Fibroblast of skin of abdomen (primary cell): ENCODE measurements at places on chromosomes 5 and 9.
A peak's percentile ranks its signal among the peaks of the same experiment; 100 is the strongest.

DNA sequence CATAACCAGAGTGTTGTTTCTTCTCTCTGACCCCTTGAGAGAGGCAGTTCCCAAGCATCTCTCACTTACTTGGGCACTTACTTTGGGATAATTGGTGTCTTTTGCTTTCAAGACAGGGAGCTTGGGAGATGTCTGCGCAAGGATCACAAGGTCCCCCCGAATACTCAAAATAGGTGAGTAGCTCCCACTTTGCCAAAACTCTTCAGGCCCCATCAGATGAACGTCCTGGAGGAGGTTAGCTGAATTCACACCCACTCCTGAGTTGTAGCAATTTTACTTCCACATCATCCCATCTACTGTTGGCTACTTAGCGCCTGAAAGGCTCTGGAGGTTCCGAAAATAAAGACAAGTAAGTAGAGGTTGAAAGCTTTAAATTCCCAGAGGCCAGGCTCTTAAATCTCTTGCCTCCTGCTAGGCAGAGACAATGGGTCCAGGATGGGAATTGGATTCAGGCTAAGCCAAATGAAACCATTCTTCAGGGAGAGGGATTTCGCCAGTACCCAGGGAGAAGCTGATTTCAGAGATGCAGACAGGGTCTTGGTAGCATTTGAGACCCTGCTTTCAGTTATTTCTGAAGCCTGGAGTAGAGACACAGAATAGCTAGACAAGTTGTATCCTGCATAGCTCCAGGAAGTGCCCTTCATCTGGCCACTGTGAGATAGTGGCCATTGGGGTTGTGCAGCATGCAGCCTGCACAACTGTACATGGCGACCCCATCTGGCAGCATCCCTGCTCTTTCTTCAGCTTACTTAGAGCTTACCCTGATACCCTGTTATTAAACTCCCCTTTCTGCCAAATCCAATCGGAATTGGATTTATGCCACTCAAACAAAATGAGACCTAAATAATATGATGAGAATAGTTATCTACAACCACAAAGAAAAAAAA is 60.1 kb downstream of the BOD1 start:
- no peak for DNase-seq

DNA sequence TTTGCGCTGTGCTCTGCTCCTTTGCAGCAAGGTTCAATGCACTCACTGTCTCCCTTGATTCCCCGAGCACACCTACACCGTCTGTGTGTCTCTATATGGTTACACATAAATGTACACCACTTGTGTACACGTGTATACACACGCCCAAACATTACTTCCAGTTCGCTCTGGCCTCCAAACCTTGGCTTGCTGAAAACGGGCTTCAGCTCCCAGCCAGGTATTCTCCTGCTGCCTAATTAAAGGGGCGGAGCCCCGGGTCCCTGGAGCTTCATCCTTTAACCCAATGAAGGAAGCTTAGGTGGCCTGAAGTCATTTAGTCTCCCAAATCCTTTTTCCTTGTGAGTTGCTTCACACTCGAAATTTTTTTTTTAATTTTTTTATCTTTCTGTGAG is 4.6 kb downstream of the ISL1 start:
- no peak for DNase-seq

DNA sequence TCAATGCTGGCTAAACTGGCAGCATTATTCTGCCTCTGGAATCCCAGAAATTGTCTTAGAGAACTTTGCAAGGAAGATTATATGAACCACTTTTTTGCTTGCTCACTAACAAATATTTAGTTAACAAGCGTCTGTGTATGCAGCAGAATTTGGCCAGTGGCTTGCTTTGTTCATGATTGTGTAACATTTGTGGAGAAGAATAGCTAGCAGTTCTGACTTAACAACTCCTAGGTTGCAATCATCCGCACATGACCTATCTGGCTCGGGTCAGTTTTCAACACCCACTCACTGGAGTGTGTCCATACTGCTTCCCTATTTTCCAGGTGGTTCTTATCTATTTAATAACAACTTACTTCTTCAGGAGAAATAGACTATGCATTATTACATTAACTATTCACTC is 98.5 kb downstream of the SNX18 start:
- peak; percentile 53 for DNase-seq

DNA sequence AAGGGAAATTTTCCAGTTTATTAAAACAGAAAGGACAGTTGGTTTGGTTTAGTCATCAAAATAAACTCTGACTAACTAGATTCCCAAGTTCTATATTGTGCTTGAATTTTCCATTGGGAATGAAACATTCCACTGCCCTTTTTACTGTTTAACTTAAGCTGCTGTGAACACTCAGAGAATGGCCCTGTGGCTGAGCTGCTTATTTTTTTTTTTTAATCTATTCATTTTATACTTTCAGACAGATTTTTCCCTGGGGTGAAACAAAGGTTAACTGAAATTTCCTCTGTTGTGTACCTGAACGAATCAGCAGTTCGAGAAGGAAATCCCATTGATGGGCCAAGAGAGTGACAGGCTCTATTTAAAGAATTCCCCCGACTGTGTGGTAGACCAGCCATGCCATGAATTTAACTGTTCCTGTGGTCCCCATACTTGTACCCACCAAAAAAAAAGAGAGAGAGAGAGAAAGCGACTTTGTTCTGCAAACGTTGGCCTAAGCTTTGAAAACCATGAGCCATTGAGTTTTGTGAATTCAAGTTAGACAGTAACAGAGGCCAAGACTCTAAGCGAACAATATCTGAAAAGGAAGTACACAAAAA is 138.7 kb upstream of the GRHPR start:
- peak; percentile 69 for DNase-seq

- DNase-seq: no peak
Measured at GRCh38 chr9:7977586-7977985, 178.0 kb upstream of the DMAC1 start.

- no peak for DNase-seq
Measured at GRCh38 chr5:97229688-97230285, 46.7 kb upstream of the RIOK2 start.

GRCh38 chr9:4548811-4549725 is 58.8 kb downstream of the SLC1A1 start:
- peak; percentile 8 for DNase-seq

GRCh38 chr5:42745426-42745825 is 11.2 kb upstream of the CCDC152 start:
- DNase-seq: no peak

- peak; percentile 55 for DNase-seq
Measured at GRCh38 chr9:87337335-87338087, 160.2 kb upstream of the DAPK1 start.

GRCh38 chr9:92600462-92601261 is 64.9 kb upstream of the ECM2 start:
- DNase-seq: peak; percentile 45

DNA sequence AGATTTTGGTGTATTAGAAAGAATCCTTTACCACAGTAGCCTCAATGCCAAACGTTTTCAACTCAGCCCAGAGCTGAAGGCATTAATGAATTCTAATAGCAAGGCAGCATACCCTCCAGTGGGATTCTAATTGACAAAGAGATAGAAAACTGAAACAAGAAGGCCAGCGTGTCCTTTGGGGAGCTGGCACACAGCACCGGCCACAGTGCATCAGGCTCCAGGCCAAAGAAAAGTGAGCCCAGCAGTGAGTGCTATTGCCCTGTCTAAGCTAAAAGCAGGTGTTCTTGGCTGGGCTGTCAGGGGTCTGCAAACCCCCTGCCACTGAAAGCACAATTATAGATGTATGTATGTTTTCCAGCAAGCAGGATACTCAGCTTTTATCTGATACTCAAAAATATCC is 40.4 kb downstream of the PPIC start:
- no peak for DNase-seq

GRCh38 chr5:7690557-7690956 is 160.4 kb downstream of the CFAP90 start:
- no peak for DNase-seq

DNA sequence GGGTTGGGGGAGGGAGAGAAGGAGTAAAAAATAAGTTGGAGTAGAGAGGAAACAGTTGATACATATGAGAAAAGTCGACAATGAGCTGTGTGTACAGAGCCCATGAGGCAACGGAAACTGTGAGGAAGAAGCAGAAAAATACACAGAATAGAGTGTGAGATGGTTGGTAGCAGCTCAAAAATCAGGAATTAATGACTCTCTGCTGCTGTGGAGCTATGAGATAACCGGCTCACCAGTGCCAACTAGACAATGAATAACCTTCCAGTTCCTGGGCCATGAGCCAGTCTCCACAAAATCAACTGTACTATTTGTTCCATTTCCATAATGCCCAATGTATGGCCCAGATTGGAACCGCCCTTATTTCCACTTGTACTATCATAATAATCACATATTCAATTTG is 53.1 kb upstream of the NREP start:
- DNase-seq: no peak

DNA sequence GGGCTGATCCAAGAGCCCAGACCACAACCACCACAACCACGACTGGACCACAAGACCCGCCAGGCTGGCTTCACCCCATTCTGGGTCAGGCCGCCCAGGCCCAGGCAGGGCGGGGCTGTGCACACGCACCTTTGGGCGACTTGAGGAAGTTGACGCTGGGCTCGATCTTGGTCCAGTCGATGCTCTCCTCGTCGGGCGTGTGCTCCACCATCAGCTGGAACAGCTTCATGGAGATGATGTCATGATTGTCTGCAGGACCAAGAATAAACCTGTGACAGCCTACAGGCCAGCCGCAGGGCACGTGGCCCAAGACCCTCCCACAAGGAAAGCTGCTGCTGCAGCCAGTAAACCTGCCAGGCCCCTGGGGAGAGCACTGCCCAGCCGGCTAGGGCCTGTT is 17.3 kb downstream of the LMAN2 start:
- DNase-seq: no peak

GRCh38 chr9:85430659-85431338 is 311.0 kb downstream of the AGTPBP1 start:
- DNase-seq: no peak

- DNase-seq: no peak
Measured at GRCh38 chr5:13910201-13910600, 34.3 kb downstream of the DNAH5 start.

- no peak for DNase-seq
Measured at GRCh38 chr5:66976108-66976507, 220.5 kb downstream of the CD180 start.

GRCh38 chr5:17785774-17786173 is 151.5 kb downstream of the TAF11L14 start:
- DNase-seq: no peak

GRCh38 chr9:26870292-26870691 is 22.3 kb downstream of the CAAP1 start:
- DNase-seq: peak; percentile 5

DNA sequence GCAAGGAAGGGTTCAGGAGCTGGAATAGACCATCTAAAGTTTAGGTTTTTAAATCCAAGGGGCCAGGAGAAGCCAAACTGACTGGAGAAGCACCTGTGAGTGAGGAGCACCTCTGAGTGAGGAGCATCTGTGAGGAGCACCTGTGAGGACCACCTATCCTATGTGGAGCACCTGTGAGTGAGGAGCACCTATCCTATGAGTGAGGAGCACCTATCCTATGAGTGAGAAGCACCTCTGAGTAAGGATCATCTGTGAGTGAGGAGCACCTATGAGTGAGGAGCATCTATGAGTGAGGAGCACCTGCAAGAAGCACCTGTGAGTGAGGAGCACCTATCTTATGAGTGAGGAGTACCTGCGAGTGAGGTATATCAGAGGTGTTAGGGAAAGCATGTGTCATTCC is 8.0 kb upstream of the OR1Q1 start:
- no peak for DNase-seq

DNA sequence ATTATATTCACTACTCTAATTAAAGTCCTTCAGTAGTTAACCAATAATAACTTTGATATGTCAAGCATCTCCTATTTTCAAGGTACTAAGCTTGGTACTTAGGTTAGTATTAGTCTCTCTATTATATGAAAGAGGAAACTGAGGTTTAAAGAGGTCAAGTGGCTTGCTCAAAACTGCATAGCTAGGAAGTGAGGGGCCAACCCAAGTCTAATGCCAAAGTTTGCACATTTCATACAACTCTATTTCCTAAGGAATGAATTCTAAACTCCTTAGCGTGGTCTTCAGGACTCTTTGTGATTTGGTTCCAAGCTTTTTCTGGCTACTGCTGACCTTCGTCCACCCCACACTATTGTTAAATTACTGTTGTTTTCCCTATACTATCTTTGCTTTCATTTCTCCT is 9.9 kb upstream of the SHOC1 start:
- DNase-seq: no peak

DNA sequence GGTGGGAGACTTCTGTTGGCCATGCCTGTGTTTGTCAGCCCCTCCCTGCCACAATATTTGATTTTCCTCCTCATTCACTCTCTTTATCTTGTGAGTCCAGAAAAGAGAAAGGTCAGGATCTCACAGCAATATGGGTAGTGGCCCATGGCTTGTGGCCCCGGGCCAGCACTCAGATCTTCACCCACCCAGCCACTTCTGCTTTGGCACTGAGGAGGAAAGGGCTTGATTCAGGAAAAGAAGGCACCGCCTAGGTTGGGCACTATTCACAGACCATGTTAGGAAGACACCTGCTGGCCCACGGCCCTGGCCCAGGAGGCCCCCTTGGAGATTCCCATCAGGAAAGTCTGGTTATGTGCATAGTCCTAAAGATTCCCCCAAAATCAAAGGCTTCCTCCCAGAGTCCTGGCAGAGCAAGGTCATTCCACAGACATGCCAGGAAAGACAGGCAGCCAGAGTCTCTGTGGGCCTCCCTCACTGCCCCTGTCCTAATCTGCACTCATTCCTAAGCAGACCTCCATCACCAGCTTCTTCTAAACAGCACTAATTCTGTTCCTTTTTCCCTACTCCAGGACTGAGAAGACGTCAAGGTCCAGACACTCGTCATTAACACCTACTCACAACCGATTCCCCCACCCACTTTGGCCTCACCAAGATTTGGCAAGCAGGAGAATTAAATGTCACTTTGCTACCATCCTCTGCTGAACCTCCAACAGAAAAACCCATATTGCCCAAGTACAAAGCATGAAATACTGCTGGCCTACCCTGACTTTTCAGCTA is 179.3 kb downstream of the DEPDC1B start:
- no peak for DNase-seq

DNA sequence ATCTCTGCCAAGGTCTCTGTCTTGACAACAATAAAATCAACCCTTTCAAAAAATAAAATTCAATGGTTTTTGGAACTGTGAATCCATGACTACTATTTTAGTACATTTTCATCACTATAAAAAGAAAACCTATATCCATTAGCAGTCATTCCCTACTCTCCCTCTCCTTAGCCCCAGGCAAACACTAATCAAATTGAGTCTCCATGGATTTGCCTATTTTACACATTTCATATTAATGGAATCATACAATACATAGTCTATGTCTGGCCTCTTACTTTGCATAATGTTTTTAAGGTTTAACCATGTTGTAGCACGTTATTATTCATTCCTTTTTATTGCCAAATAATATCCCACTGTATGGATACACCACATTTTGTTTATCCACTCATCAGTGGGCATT is 24.1 kb downstream of the RIGI start:
- DNase-seq: no peak

DNA sequence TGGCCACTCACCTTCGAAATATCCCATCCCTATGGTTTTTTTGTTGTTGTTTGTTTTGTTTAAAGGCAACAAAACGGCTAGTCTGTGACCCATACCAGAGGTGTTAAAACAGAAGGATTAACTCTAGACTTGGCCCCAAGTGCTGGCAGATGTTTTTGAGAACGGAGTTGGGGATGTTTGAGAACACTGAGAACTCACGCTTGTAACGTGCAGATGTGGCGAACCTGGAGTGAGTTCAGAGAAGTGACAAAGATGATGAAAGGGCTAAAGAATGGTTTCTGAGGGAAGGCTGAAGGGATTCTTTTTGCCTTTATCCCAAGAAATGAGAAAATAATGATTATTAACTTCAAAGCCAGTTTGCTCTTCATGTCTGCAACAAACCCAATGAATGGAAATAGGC is 286.5 kb downstream of the ZNF608 start:
- DNase-seq: no peak

GRCh38 chr5:180161420-180162303 is 47.3 kb downstream of the RASGEF1C start:
- no peak for DNase-seq
